ENCODE measurements at places on chromosomes 6 and 20.

DNA sequence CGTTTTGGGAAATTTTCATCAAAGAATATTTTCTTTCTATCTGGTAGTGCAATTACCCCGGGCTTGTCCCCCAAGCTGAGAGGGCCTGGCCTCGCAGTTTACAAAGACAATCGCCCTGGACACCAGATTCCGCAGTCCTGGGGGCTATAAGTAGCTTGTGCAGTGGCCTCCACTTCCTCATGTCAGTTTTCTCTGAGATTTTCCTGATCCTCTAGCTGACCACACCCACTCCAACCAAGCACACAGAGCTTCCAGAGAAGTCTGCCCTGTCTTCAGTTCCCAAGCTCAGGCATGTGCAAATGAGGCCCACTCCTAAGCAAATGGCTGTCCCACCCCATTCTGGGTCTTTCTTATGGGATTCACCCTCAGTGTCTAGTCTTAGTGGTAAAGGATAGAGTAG, 245.3 kb downstream of the MAFB start:
- DNase-seq: no peak

DNA sequence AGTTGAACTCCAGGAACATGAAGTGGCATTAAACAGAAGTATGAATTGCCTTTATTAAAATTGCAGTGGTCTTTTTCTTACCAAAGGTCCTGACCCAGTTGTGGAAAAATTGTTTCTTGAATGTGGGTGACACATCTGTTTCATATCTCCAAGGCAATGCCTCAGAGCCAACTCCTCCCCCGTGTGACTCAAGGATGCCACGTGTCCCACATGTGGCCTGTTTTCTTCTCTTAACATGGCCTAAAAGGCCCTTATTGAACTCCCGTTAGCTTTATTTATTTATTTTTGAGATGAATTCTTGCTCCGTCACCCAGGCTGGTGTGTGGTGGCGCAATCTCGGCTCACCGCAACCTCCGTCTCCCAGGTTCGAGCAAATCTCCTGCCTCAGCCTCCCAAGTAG, 128.4 kb upstream of the ESR1 start:
- no peak for DNase-seq

DNA sequence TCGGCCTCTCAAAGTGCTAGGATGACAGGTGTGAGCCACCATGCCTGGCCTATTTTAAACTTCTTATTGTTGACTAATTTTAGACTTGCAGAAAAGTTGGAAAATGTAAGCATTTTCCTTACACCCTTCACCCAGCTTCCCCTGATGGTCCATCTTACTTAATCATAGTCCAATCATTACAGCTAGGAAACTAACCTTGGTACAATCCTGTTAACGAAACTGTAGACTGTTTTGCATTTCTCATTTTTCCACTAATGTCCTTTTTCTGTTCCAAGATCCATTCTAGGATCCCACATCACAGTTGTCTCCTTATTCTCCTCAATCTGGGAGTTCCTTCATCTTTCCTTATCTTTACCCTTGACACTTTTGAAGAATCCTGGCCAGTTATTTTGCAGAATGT, 659 bp upstream of the GFRA4 start:
- no peak for DNase-seq

DNA sequence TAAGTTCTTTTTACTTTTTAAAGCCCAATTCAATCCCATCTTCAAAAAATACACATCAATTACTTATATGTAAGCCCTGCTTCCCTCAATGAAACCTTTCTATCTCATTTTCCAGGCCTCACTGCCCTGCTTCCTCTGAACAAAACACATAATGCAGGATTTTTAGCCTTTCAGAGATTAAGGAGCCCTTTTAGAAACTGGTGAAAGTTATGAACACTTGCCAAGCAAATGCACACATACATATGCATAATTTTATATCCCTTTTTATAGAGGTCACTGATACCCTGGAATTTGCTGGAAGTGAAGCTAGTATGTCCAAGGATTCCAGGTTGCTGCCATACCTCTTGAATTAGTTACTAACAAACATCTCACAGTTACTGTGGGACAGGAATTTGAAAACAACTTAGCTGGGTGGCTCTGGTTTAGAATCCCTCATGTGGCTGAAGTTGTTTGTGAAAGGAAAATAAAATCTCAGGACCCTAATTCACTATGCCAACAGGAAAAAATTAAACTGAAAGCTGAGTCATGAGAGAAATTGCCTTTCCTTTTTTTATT, 75.8 kb downstream of the UBE3D start:
- no peak for DNase-seq

DNA sequence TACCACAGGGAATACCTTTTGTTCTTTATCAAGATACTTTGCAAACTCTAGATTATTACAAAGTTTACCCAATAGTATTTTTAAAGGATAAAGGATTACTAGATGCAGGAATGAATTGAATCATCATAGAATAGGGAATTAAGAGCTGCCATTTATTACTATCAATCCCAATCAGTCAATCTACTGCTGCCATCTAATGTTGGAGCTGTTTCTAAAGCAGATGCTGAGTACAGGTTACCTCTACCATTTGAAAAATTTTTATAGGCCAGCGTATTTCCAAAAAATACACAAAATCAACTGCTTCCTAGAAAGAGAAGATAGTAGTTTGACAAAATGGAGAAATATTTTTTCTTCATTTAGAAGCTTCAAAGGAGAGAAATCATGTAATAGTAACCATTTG, 520.4 kb downstream of the ADGRB3 start:
- no peak for DNase-seq

- peak; percentile 18 for DNase-seq
These were observed 15.9 kb downstream of the NDUFAF5 start for GRCh38 chr20:13800728-13801134.

DNA sequence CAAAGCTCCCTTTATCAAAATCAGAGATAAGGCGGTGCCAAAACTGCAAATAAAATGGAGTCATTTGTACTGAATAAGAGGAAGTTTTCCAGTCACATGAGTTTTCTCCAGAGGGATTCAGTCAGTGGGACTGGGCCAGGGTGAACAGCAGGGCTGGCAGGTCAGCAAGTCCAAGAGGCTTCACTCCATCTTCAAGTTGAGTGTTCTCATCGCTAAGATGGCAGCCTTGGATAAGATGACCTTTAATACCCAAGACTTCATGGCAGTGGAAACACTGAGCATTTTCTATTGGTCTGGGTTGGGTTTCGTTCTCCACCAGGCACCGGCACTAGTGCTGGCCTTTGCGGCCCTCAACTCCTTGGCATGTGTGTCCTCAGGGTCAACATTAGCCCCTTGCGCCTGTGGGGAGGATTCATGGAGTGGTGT, 29.3 kb upstream of the IGF2R start:
- no peak for DNase-seq

All from renal cortex interstitium (tissue), 15 donors.